ENCODE measurements at places on chromosomes 16 and 17.

DNA sequence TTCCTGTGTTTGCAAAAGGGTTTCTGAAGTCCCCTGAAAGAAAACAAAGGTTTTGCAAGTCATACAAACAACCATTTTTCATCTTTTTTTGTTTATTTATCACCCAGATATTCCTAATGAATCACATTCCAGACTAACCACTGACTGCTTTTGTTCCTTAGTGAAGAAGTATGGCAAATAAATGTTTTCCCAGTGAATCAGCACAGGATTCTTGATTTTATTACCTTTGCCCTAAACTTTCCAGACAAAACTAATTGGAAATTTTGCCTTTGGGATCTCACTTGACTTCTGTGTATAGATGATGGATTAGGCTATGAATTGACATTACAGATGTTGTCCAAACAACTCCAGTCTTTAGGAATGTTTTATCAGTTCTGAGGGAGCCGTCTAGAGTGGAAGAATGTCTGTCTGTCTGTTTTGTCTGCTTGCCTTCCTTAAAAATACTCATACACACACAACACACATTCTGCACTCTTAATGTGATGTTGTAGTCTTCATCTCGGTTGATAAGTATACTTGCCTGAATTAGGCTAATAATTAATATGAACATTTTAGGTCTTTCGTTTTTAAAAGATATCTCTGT lies 48.9 kb downstream of the VMP1 start:
- DNase-seq = peak; percentile 36

DNA sequence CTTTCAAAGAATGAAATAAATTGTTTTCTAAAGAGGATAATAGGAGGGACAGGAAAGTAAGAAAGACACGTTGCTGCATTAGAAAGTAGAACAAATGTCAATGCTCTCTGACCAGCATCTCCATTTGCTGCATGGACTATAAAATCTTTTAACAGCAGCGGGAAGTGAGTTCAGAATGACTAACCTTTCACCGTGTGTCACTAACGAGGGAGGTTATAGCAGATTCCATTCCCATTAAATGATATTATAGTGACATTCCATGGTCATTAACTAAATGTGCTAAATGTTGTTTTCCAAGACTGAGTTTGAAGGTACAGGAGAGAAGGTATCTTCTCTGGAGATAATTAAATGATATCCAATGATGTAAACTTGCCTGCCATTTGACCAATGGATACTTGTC lies 127.1 kb upstream of the HS3ST3A1 start:
- no peak for DNase-seq

DNA sequence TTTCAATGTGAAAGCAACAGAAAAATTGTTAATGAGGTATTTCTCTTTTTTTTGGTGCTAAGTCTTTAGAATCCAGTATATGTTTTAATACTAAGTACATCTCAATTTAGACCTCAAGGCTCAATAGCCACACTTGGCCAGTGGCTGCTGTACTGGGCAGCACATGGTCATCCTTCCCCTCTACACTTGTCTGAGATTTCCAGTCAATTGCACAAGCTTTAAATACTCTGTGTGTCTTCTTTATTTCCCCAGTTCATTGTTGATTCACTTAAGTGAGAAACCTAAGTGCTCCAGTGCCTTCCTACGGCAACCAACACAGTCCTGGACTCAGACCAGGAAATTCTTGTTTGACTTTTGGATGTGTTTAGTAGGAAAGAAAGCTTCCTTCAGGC lies 62.2 kb downstream of the TNRC6C start:
- no peak for DNase-seq

- no peak for DNase-seq
These were observed 95.1 kb downstream of the SOX9 start for GRCh38 chr17:72215928-72216327.

- DNase-seq = no peak
These were observed 15.0 kb downstream of the SLC16A3 start for GRCh38 chr17:82243648-82244412.

- DNase-seq = no peak
These were observed 136.4 kb downstream of the SPECC1 start for GRCh38 chr17:20145567-20145966.

- peak; percentile 56 for DNase-seq
These were observed 25.9 kb downstream of the AP2B1 start for GRCh38 chr17:35612924-35613521.

DNA sequence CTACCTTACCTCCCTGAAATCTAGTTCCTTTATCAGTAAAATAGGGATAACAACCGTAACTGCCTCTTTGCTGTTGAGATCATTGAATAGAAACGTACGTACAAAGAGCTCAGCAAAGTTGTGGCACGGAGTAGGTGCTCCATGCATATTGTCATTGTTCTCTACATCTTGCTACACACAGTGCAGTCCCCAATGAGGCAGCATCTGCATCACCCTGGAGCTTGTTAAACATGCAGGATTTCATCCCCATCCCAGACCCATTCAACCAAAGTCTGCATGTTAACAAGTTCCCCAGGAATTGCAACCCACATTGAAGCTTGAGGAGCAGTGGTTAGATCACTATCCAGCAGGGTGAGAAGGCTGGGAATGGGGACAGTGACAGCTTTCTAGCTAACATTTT lies 33.7 kb upstream of the CCL2 start:
- DNase-seq = no peak

DNA sequence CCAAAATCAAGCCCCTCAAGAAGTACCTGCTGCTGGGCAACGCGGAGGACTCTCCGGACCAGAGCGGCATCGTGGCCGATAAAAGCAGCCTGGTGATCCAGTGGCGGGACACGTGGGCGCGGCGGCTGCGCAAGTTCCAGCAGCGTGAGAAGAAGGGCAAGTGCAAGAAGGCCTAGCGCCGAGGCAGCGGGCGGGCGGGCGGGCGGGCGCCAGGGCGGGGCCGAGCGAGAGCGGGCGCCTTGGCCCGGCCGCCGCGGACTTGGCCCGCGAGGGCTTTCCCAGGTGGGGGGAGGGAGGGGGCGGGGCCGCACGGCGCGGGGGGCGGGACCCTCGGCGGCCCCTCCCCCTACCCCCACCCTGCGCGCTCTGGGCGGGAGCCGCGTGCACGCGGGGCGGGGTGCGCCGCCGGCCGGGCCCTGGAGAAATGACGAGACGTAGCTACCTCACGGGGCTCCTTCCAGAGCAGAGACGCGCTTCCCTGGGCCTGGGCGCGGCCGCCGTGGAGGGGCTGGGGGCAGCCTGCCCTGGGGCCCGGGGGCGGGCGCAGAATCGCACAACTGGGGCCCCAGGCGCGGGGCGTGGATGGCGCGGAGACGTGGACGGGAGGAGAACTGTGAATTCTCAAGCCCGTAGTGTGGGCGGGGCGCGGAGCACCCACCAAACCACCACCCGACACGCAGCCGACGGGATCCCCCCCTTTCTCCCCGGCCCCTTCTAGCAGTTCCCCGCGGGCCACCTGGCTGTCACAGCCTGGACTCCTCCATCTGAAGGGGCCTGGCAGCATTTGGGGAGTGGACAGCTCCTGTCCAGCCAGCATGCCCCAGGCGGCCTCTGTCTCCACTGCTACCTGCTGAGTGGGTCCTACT lies 218.7 kb downstream of the NTN1 start:
- DNase-seq = peak; percentile 63

DNA sequence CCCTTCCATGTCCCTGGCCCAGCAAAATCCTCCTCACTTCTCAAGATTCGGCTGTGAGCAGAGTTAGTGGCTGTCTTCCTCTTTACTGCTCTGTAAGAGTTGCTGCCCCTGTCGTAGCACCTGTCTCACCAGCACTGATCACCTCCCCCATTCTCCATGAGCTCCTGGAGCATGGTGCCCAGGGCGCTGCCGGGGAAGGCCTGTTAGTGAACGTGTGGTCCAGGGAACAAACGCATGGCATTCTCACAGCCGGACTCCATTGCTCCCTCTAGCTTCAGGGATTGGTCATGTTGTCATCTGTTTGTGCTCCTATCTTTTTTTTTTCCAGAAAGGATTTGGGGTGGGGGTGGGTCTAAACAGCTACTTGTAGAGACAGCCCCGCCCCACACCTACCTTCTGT lies 141.2 kb downstream of the CMIP start:
- DNase-seq = no peak

GRCh38 chr16:71894229-71894920 lies 956 bp upstream of the IST1 start:
- peak; percentile 71 for DNase-seq

- peak; percentile 75 for DNase-seq
These were observed 650 bp downstream of the ATP6V0A1 start for GRCh38 chr17:42459256-42459800.

Data from umbilical cord (tissue), 2 donors.